ENCODE measurements at places on chromosomes 7 and 10.

GRCh38 chr10:21688009-21688332 is 153.9 kb downstream of the MLLT10 start:
- DNase-seq: no peak

GRCh38 chr10:78656417-78657162 is 412.2 kb upstream of the ZMIZ1 start:
- no peak for DNase-seq

DNA sequence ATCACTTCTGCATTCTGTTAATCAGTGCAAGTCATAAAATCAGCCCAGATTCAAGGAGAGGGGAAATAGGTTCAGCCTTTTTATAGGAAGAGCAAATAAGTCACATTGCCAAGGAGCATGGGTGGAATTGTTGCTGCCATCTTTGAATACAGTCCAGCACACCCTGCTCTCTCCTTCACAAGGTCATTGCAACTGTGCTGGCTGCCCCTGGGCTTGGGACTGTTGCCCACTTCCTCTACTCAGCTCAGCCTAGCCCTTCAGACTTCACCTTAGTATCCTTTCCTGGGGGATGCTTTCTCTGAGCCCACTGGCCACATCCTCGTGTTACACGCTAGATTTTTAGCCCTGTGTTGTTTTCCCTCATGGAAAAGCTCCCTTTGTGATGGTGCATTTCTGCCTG is 527.7 kb downstream of the GALNT17 start:
- DNase-seq: no peak

DNA sequence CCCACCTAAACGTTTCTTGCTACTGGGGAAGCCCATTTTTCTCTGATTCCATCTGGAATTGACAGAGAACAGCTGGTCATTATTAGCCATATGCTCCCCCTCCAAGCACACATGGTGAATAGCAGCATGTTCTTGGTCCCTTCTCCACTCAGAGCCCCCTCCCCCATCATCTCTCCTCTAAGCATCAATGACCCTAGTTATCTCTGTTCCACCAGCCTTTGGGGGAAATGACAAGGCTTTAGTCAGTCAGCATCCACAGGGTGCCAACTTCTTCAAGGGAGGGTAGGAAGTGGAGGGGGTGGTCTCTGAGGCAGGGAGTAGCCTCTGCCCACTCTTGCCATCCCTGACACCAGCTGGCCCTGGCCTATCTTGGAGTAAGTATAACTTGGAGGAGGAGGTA is 163.1 kb downstream of the UBE2H start:
- DNase-seq: no peak

GRCh38 chr7:4957847-4958476 is 1.0 kb downstream of the MMD2 start:
- peak; percentile 52 for DNase-seq

- no peak for DNase-seq
These were observed 5.8 kb downstream of the COMTD1 start for GRCh38 chr10:75229971-75230370.

DNA sequence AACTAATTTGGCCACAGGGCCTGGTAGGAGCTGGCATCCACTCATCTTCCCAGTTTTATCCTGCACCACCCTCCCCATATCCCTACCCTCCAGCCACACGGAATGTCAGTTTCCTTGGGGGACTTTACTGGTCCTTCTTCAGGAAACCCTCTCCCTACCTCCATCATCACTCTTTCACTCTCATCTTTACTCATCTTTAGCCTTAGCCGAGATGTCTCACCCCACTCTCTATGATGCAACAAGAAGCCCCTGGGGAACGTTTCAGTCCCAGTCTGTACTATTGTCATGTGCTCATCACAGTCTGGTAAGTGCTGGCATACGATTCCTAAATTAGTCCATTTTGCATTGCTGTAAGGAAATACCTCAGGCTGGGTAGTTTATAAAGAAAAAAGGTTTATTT is 34.9 kb upstream of the TMEM248 start:
- no peak for DNase-seq

GRCh38 chr10:106216085-106216484 is 948.4 kb downstream of the SORCS1 start:
- no peak for DNase-seq

DNA sequence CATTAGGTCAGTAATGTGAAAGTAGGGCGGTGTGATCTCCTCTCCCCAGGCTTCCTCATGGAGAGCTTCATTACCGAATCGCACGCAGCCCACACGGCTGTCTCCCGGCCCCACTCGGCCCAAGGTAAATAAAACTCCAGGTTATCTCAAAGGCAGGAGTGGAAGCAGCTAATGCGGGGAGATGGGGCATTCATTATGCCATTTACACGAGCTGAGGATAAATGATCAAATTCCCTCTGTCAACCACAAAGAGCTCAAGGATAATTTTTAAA is 93.5 kb downstream of the ADARB2 start:
- DNase-seq: no peak

- no peak for DNase-seq
These were observed 19.8 kb upstream of the CLDN12 start for GRCh38 chr7:90383422-90383821.

GRCh38 chr10:93580828-93581227 is 14.4 kb downstream of the FFAR4 start:
- DNase-seq: no peak

- no peak for DNase-seq
These were observed 53.1 kb upstream of the PDCD4 start for GRCh38 chr10:110818311-110819256.

GRCh38 chr10:126670895-126671261 is 385 bp upstream of the C10orf90 start:
- no peak for DNase-seq

DNA sequence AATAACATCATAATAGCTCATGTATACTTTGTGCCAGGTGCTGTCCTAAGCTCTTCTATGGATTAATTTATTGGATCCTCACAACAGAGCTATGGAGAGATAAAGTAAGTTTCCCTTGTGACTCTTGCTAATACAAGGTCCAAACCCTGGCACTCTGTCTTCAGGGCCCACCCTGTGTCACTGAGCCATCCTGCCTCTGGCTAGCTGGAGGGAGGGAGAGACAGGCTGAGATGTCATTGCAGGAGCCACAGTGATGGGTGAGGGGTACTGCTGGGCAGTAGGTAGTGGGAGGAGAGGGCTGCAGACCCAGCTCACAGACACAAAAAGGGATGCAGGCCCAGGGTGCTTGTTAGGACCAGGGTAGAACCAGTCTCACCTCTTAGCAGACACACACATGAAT is 16.9 kb downstream of the GCK start:
- DNase-seq: no peak

DNA sequence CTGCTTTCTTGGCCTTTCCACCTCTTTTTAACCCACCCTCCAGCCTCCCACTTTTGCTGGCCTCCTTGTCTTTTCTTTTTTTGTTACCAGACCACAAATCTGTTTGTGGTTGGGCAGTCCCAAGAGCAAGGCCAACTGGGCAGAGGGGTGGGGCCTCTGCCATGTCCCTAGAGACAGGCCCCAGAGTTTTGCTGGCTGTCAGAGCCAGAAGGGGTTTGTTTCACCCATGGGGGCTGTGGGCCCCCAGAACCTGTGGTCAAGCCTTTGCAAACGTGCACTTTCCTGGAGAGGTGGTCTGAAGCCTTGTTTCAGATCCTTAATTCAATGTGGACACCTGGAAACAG is 10.3 kb downstream of the ZMIZ1 start:
- DNase-seq: no peak

DNA sequence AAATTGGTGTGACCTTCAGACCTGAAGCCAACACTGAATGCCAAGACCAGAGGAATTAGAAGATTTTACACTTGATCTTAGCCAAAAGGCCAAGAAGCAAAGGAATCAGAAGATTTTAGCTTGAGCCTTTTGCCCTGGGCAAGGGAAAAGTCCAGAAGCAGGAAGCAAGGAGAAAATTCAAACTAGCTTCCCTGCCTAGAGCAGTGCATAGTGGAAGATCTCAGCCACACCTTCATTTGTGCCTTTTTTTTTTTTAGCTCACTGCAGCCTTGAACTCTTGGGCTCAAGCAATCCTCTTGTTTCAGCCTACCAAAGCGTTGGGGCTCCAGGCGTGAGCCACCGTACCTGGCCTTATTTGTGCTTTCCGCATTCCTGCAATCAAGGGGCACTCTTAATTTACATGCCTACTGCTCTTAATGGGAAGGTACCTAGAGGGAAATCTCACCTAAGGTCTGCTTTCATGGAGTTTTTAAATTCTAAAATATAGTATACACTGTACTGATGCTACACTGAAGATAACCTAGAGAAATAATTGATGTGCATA is 8.3 kb upstream of the PIP4K2A start:
- DNase-seq: no peak

DNA sequence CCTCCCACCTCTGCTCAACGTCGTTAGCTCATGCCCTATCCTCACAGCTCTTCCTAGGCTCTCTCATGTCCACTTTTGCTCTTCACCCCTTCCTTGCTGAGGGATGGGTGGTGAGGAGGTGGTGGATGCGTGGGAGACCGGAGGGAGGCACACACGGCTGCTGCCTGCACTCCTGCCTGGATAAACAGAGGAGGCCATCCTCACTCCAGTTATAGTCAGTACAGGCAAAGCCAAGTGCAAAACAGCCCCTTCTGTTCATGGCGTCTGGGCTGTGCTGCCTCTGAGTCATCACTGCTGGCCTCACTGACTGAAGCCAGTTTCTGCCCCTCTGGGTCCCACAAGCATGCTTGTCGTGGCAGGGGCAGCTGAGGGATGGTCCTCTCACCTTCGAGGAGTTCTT is 31.9 kb upstream of the LRRC4 start:
- no peak for DNase-seq

DNA sequence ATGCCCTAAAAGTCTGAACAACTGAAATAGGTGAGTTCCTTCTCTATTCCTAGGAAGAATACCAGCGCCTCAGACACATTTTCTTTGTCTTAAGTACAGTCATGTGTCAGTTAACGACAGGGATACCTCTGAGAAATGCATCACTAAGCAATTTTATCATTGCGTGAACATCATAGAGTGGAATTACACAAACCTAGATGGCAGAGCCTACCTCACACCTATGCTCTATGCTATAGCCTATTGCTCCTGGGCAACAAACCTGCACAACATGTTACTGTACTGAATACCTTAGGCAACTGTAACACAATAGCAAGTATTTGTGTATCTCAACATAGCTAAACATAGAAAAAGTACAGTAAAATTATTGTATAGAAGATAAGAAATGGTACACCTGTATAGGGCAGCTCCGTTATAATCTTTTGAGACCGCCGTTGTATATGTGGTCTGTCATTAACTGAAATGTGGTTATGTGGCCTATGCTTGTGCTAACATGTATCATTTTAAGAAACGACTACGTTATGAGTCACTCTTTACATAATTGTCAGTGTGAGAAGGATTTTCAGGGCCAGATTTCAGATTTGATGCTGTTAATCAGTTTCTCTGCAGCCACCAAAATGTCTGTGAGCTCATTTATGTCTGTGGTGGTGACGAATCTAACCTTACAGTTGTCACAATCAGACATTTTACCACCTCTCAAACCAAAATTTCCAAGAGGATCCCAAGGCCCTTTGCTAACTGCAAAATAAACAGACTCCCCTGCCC is 66.1 kb upstream of the STK17A start:
- DNase-seq: no peak

All from H1 (cell line).